Activated T-helper 1 cell treated with anti-CD3 and anti-CD28 coated beads, Interleukin-2, amount 50 U/mL, for 16 hours (primary cell): ENCODE measurements at places on chromosomes 5 and 9.

DNA sequence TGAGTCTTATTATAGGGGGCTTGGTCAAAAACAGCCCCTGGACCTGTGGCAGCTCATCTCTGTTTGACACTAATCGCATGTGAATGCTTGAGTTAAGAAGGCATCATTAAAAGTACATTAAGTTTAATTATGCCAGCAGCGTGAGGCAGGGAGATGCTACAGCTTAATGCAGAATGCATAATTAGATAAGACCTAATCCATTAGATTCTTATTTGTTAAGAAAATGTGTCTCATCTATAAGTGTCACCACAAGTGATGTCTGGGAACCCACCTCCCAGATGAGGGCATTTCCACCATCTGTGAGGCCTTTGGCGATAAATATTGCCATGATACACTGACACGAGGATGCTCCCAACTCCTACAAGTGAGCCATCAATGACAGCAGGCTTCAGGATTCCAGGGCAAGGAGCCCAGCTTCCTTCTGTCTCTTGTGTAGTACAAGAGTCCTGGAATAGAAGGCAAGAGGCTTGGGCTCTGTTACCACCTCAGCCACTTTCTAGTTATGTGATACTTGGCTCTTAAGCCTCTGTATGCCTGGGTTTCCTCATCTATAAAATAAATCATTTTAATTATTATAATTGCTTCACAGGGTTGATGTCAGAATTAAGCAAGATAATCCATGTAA, 202.7 kb downstream of the FAM114A2 start:
- no peak for DNase-seq

GRCh38 chr5:65867542-65868195, 58.7 kb upstream of the ERBIN start:
- DNase-seq: no peak

DNA sequence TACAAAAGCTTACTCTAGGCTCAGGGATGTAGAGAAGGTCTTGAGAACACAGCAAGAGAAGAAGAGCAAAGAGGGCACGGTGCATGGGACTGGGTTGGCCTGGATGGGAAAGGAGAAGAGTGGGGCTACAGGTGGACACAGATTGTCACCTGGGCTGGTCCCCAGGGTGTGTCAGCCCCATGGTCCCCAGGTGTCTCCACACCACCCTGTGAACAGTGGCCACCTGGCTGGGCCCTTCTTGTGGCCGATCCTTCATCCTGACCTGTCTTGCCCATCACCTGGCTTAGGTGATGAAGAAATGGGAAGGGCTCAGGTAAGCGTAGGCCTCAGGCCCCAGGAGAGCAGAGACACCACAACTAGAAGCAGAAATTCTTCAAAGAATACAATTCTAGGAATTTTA, 188.9 kb downstream of the TENT4A start:
- no peak for DNase-seq

GRCh38 chr5:67549947-67550346, 353.3 kb upstream of the CD180 start:
- DNase-seq: no peak

DNA sequence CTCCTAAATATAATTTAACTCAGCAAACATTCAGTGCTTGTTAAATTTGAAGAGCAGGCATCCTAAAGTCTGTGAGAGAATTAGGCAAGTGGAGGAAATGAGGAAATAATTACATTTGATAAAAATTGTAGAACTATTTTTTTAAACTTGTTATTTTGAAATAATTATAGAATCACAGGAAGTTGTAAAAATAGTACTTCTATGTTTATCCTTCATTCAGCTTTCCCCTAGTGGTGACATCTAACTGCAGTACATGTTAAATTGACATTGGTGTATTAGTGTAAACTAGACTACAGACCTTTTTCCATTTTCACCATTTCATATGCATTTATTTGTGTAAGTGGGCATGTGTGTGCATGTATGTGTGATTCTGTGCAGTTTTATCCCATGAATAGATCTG, 51.6 kb downstream of the F2RL2 start:
- DNase-seq: no peak

DNA sequence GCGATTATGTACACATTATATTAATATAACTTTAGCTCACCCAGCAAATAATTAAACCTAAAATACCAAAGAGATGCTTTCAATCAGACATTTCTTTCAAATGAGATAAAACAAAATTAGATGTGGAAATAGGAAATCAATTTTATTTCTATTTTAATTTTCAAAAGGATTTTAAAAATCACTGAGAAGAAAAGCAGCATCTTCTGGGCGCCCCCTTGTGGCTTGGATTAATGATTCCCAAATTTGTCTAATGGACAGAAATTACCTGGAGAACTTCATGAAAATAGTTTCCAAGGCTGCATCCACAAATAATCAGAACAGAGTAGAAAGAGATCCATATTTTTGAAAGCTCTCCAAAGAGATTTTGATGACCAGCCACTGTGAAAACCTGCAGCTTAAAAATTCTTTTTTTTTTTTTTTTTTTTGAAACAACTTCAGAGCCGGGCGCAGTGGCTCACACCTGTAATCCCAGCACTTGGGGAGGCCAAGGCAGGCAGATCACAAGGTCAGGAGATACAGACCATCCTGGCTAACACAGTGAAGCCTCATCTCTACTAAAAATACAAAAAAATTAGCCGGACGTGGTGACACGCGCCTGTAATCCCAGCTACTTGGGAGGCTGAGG, 50.9 kb upstream of the CEMIP2 start:
- no peak for DNase-seq

GRCh38 chr5:132427281-132428146, 58.0 kb downstream of the SLC22A5 start:
- DNase-seq: peak; percentile 38

DNA sequence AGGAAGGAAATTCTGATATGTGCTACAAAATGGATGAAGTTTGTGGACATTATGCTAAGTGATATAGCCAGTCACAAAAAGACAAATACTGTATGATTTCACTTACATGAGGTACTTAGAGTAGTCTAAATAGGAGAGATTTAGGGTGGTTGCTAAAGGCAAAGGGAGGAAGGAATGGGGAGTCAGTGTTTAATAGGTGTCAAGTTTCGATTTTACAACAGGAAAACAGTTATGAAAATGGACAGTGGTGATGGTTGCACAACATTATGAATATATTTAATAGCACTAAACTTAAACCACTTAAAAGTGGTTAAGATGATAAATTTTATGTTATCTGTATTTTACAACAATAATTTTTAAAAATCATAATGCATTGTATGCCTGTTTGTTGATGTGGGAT, 40.4 kb upstream of the ECM2 start:
- no peak for DNase-seq

DNA sequence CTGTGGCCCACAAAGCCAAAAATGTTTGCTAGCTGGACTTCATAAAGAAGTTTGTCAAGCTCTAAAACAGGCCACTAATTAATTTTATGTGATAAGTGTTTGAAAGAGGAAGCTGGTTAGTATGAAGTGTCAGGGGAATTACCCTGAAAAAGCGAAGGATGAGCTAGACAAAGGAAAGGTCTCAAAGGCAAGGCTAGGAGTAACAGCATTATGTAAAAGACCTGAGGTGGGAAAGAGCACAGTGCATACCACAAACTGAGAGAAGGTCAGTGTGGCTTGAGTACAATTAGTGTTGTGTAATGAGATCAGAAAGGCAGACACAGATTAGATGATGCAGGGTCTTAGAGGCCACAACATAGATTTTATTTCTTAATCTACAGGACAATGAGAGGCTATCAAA, 29.6 kb downstream of the RC3H2 start:
- DNase-seq: no peak

DNA sequence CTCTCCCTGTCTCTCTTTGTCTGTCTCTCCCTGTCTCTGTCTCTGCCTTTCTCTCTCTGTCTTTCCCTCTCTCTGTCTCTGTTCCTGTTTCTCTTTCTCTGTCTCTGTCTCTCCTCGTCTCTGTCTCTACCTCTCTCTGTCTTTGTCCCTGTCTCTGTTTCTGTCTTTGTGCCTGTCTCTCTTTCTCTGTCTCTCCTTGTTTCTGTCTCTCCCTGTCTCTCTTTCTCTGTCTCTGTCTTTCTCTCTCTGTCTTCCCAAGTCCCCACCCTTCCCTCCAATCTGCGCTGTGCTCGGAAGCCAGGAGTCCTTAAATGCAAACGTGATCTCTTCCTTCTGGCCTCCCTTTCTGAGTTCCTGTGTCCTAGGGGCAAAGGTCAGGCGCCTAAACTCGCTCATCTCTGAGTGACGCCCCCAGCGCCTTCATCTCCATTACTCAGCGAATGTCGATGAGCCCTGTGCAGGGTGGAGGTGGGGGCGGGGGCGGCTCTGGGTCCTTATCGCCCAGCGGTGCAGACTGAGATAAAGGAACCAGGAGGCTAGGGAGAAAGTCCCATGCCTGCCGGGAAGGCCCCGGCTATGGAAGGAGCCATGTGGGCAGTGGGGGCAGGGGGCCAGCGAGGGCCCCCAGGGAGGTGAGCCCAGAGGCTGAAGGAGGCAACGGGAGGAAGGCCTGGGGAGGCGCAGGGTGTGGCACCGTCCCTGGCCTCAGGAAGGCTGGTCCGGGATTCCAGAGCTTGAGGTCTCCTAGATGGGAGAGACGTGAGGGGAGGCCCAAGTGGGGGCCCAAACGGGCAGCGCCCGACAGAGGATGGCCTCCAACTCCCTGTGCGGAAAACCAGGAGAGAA, 1.5 kb upstream of the SLC6A19 start:
- DNase-seq: no peak

GRCh38 chr5:124193371-124193789, 553.1 kb downstream of the ZNF608 start:
- DNase-seq: no peak

- DNase-seq: no peak
Observed at GRCh38 chr5:124235576-124235975, 510.9 kb downstream of the ZNF608 start.

- DNase-seq: no peak
Observed at GRCh38 chr5:112689155-112689909, 48.4 kb upstream of the APC start.

GRCh38 chr5:124795829-124796228, 49.4 kb upstream of the ZNF608 start:
- DNase-seq: no peak

- DNase-seq: no peak
Observed at GRCh38 chr5:117436846-117437245, 862.2 kb upstream of the SEMA6A start.

DNA sequence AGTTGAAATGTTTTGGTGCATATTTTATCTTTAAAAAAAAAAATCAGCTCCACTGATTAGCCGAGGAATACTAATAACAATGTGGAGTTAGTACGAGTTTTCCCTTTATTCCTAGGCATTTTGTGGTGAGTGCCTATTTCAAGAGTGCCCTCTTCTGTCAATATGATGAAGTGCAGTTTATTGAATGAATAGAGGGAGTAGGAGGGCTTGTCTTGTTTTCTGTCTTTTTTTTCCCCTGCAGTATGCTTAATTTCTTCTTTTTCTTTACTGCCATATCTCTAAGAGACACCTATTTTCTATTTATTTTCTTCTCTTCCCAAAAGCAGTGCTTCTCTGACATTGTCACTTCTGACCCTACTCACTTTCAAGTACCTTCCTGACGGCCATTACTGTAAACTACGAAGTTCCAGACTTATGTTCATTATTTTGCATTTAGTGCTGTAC, 169.6 kb upstream of the PITX1 start:
- DNase-seq: no peak

- no peak for DNase-seq
Observed at GRCh38 chr5:158322620-158323019, 463.7 kb upstream of the CLINT1 start.

DNA sequence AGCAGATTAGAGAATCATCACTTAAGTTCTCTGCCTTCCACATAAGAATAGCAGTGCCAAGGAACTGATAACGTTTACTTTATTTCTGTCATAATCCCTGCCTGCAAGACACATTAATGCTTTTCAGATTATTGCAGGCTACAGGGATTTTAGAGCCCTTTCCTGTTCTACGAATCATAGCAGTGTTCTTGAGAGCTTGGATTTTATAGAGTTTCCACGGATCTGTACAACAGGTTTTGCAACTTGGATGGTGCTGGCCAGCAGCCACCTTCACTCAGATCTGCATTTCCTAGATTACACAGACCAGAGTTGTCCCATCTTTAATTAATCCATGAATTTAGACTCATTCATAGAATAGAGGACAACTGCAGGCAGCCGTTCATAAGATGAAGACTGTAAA, 38.1 kb downstream of the SLC12A2 start:
- no peak for DNase-seq

- DNase-seq: no peak
Observed at GRCh38 chr9:36996706-36997086, 37.4 kb downstream of the PAX5 start.
